Left colon (tissue), 2 donors: ENCODE measurements at places on chromosomes 2 and 18.

DNA sequence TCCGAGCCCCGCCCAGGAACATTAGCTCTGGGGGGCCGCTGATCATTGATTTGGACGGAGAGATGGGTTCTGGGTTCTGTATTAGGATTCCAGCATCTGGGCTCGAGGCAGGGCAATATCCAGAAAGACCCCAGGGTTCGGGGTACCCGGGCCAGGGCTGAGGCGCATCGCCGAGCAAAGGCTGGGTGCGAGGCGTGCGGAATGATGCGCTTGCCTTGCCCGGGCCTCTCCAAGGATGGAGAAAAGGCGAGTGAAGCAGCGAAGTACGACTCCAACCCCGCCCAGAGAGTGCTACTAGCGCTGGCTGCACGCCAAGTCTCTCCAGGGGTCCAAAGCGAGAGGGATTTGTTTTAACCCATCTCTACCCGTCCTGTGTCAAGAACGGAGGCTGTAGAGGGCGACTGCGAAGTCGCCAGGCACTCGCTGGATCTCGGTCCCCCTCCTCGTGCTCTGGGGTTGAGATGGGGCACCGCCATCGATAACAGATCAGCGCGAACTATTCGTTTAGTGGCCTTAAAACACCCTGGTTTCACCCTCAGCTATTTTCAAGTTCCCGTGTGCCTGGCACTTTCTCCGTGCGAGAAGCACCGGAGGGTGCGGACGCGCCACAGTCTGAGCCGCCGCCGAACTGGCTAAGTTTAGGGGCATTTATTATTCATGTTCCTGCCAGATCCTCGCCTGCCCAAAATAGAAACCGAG lies 1.9 kb downstream of the ADCYAP1 start:
- DNase-seq, result no peak

GRCh38 chr2:220670511-220670910 lies 901.6 kb downstream of the EPHA4 start:
- no peak for DNase-seq

- DNase-seq, result no peak
Observed at GRCh38 chr2:52510432-52510831, 1257.2 kb upstream of the CHAC2 start.

DNA sequence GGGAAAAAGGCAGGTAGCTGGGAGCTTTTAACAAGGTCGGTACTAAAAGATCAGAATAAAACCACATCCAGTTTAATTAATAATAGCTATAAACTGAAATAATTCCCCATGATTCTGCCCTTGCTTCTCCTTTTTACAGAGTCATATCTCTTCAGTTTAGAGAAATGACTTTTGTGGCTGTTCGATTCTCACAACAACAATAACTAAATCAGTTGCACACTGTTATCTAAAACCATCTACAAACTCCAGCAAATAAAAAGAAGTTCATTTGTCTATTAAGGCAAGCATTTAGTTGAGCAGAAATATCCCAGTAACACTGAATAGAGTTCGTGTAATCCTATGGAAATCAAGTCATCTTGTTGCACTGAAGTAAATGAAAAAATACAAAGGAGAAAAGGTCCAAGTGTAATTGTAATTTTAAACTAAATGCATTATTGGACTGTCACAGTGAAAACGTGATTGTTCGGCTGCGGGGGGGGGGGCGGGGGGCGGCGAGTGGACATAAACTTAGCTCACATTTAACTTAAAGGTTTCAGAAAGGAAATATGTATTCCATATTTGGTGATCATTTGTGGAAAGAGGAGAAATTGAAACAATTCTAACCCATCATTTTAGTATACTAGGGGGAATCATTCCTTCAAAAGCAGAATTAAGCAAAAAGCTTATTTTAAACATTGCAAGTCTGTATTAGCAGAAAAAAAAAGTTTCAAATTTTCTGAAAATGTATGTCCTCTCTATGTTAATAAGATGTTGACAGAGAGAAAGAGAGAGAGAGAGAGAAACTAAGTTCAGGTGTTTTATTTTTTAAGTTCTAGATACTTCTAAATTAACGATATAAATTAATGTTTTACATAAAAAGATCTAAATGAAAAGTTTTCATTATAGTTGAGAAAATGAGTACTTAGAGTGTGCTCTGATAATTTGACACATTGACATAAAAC lies 144.5 kb downstream of the MEIS1 start:
- no peak for DNase-seq

- peak; percentile 83 for DNase-seq
Observed at GRCh38 chr2:171522052-171522787, at the start of gene CYBRD1. Gene CYBRD1, plus strand, starts transcription at chr2:171522474. Its CDS starts 72 bp downstream, at chr2:171522546.

DNA sequence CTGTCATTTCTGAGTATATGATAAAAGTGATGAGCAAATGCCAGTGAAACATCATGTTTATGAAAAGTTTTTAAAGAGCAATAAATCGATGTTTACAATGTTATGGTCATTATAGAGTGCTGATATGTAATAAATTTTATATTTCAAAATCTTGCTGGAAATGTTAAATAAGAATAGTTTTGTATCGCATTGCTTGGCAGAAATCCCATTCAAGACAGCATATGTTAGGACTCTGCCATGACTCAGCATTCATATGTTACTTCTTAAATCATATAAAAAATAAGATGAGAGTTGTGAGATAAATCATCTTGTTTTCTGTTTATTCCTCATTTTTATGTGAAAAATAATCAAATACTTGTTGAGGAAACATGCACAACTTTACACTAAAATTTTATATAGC lies 949.9 kb upstream of the NRXN1 start:
- no peak for DNase-seq

GRCh38 chr2:178072383-178073301 lies at the start of gene PDE11A:
Gene PDE11A, minus strand, starts transcription at chr2:178072777. Its CDS starts 340 bp downstream, at chr2:178072437.
- DNase-seq, result peak; percentile 95

DNA sequence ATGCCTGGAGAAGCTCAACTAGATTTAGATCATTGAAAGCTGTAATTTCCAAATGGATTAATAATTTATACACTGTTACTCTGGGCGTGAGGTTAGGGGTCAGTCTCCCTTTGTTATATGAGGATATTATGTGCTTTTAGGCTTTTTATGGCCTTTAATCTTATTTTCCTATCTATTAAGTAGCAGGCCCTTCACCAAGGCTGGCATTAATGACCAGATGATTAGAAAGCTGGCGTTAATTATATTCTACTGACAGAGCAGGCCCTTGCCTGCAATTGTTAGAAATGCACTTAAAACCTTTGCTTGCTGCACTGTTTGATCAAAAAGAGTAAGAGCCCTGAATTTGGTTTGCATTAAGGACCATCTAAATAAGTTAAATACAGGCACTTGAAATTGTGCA lies 75.3 kb downstream of the EPAS1 start:
- no peak for DNase-seq

- DNase-seq, result no peak
Observed at GRCh38 chr2:78553866-78554647, 471.4 kb upstream of the REG3G start.

DNA sequence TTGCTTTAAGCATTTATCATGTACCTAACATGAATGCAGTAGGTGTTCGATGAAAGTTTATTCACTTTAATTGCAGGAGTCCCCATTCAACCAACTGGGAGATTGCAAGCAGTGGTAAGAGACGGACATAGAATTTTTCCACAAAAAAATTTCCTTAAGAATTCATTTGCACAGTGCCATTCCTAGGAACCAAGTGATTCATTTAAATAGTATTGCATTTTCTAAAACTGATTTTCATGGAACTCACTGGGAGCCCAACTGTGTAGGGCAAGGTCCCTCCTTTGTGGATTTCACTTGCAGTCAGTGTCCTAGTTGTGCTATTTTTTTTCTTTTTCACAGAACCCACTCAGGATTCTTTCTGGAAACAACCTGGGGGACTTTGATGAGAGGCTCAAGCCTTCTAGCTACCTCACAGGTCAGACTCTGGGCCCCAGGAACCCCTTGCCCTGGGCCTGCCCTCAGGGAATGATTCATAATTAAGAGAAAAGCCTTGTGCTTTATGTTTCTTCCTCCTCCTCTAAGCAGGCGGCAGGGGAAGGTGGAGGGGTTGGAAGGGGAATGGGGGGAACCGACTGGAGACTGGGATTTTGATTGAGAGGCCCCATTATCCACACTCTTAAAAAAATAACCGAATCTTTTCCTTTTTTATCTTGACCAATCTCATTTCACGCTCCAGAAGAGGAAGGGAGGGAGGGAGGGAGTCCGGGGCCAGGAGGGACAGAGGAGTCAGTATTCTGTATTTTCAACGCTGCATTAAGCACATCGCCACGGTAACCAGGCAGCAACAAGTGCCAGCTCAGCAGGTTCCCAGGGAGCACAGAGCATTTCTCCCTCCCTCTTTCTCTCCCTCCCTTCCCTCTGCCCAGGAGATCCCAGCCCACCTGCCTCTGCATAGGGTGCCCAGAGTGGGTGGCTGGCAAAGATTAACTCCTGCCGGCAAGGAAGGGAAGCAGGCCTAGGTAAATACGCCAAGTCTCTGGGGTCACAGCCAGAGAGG lies 51.8 kb downstream of the PSD4 start:
- no peak for DNase-seq

- DNase-seq, result no peak
Observed at GRCh38 chr2:10135296-10136089, 13.0 kb downstream of the RRM2 start.

- DNase-seq, result no peak
Observed at GRCh38 chr2:60312618-60313017, 240.8 kb downstream of the BCL11A start.

GRCh38 chr18:446941-447560 lies 53.5 kb downstream of the COLEC12 start:
- no peak for DNase-seq

DNA sequence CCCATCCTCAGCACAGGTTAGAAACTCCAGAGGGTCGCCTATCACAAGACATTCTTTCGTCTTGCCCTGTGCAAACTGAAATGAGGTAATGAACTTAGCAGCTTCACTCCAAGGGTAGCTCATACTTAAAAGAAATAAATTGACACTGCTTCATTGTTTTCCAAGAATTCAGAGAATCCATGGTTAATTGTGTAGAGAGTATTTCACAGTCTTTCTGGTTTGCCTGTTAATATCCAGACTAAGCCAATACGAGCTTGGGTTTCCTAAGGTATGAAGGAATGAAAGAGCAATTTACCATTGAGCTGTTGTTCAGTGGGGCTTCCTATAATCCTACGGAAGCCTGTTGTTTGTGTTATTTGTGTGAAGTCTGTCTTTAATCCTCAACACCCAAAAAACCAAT lies 58.7 kb downstream of the FAM124B start:
- DNase-seq, result no peak

GRCh38 chr18:48947092-48947491 lies 3.7 kb downstream of the SMAD7 start:
- DNase-seq, result no peak

GRCh38 chr18:46046688-46047087 lies 25.4 kb downstream of the PSTPIP2 start:
- DNase-seq, result no peak

- DNase-seq, result no peak
Observed at GRCh38 chr18:78558948-78559347, 420.7 kb upstream of the SALL3 start.

DNA sequence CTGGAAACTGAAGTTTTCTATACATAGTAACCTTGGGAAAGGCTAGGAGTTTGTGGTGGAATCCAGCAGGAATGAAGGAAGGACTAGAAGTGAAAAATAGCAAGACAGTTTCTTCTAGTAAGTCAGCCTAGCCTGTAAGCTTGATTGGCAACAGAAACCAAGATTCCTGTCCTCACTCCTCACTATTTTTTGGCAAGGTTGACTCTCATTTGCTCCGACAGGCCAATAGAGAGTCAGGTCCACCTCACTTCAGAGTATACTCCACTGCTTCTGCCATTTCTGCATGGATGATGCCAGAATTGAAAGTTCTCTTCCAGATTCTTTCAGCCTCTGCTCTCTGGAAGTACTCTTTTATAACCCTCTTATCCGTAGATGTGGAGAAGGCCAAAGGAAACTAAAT lies 352.4 kb downstream of the ZNF516 start:
- no peak for DNase-seq

DNA sequence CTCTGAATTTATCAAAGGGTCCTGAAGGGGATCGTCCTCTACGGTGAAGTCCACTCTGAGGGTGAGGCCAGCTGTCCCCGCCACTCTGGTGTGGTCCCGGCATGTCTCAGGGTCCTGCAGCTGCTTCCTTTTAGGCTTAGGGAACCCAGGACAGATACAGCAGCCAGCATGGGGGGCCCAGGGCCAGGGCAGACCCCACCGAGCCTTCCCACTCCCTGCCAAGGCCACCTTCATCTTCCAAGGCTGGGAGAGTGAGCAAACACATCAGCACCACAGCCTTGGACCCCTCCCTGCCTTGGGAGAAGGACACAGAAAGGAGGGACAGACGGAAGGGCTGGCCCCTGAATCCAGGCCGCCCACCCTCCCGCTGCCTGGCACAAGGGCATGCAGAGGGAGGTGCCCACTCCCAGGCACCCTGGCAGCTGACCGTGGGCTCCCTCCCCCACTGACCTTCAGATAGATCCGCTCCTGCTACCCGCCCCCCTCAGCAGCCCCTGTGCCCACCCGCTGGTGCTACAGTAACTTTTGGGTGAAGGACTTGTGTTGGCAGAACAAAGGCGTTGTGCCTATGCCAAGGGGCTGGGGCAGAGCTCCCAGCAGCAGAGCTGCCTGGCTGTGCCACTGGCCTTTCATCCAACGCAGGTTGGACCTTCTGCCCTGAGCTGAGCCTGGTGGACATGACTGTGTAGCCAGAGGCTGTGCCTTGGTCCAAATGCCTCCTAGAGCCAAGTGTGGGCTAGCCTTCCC lies 7.6 kb downstream of the CYP26B1 start:
- DNase-seq, result peak; percentile 15

GRCh38 chr2:45072064-45072861 lies 63.0 kb upstream of the SIX2 start:
- DNase-seq, result no peak

DNA sequence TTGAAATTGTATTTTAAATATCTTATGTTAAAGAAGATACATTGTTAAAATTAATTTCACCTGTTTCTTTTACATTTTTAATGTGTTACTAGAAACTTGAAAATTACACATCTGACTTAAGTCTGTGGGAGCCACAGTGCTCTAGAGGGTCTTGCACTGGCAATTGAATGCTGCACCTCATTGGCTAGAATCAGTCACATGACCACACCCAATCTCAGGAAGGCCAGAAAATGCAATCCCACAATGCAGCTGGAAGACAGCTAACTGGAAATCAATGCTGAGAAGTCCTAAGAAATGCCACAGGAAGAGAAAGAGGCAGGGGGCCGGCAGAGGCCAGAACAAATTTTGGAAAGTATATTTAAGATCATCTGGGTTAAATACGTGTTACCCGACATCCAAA lies 189.2 kb upstream of the POU3F3 start:
- no peak for DNase-seq
